ENCODE measurements at places on chromosomes 12 and 14. TPM values are rescaled to one million over a fixed set of nuclear protein-coding genes. Genes with fewer than 3 reads are reported as not detected.

The HVCN1 gene
- 8.0 TPM for total RNA-seq

The PTCSC3 gene
- not detected for total RNA-seq

- no peak for DNase-seq
These were observed 2.2 kb downstream of the CYP27B1 start for GRCh38 chr12:57764662-57765002.

- no peak for DNase-seq
These were observed 1320.5 kb upstream of the SEL1L start for GRCh38 chr14:82854131-82854530.

DNA sequence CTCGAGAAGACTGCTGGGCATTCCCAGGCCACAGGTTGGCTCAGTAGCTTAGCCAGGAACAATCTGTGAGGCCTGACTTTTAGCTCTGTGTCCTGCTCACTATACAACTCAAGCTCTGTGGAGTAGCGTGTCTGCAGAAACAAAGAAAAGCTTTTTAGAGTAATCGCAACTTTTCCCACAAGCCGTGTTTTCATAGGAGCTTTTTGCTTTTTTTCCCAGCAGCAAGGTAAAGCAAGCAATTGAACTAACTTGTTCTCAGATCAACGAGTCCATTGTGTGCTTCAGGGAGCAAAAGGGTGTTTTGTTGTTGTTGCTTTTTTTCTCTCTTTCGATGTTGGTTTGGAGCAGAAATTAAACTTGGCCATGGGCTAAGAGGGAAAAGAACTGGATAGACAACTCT, 97.3 kb upstream of the BCL2L14 start:
- no peak for DNase-seq

DNA sequence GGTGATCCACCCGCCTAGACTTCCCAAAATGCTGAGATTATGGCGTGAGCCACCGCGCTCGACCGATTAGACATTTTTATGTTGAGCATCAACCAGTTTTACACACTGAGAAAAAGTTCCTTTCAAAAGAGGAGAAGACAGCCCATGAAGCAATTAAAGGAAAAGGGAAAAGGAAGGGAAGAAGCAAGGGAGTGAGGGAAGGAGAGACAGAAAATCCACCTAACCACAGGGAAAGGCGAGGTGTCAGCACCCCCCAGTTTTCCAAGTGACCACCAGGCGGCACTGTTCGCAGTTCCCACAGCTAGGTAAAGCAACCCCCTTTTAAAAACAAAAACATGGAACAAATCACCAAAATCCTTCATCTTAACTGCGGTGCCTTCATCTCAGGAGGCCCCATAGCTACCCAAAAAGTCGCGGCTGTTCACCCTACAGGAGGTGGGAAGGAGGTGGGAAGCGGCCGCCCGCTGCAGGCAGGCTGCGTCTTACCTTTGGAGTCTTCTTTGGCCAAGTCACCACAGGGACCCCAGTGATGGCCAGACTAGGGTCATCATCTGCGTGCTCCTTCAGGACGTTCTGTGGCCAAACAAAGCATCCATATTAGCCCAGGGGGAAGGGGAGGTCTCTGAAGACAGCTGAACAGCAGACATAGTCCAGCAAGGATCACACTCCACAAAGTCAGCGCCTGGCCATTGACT, 86.6 kb downstream of the KDM2B start:
- DNase-seq = no peak

GRCh38 chr12:107485731-107486130, 199.9 kb upstream of the PWP1 start:
- DNase-seq = no peak

- DNase-seq = no peak
These were observed 268.8 kb upstream of the BTG1 start for GRCh38 chr12:92414170-92415070.

DNA sequence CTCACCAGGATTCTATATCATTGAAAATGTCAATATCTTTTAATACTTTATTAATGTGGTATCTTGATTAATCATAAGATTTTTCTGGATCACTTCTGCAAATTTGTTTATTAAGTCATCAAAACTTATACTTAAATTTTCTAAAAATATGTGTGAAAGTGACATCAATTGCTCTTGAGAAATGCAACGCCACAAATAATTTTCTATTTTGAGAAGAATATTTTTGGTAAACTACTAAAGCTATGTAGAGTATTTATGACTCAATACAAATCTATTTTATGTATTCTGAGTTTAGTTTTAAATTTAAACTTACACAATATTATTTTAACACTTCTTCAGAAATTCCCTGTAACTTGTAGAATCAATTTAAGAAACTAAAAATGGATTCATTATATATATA, 263.3 kb downstream of the RASSF9 start:
- DNase-seq = no peak

GRCh38 chr14:35786856-35787255, 22.2 kb downstream of the RALGAPA1 start:
- no peak for DNase-seq

Measured in esophagus muscularis mucosa (tissue), 4 donors.